GM12878 (cell line): ENCODE measurements at places on chromosomes 6 and 20.

DNA sequence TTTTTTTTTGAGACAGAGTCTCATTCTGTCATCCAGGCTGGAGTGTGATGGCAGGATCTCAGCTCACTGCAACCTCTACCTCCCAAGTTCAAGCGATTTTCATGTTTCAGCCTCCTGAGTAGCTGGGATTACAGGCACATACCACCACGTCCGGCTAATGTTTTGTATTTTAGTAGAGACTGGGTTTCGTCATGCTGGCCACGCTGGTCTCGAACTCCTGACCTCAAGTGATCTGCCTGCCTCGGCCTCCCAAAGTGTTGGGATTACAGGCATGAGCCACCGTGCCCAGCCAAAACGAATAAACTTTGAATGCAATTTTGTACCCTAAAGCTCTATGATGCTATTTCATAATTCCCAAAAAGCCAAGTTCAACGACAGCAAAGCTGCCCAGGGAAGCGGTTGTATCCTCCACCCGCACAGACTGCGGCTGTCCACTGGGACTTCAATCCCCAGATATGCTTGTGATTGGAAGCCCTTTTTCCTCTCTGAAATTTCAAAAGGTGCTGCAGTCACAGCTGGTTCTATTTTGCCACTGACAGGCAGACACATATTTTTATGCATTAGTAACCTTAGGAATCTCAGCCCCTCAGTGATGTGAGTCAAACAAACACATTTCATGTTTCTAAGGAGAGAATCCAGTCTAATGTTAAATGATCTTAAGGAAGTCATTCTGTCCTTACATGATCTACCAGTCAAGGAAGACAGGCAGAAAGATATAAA, 8.7 kb upstream of the RAMACL start:
- no peak for DNase-seq

DNA sequence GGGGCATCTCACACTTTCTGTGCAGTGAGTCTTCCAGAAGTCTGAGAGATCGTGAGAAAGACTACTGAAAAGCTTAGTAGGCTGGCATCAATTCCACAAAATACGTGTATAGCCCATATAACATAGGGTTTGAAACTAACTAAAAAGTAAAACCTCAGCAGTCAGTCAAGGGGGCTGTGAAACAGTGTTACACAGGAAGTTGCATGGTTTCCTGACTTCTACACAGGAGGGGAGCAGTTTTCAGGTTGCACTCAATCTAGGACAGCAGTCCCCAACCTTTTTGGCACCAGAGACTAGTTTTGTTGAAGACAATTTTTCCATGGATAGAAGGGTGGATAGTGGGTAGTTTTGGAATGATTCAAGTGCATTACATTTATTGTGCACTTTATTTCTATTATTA, 4.7 kb upstream of the LY86 start:
- DNase-seq = no peak

DNA sequence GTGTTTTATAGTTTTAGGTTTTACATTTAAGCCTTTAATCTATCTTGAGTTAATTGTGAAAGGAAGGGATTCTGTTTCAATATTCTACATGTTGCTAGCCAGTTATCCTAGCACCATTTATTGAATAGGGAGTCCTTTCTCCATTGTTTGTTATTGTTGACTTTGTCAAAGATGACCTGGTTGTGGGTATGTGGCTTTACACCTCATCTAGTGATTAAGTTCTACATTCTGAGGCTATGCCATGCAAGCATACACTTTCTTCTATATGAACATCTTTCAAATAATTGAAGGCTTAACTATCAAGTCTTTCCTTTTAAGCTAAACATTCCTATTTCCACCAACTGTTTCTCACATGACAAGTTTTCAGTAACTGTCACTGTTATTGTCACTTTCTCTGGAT, 46.1 kb downstream of the ME1 start:
- DNase-seq = no peak

DNA sequence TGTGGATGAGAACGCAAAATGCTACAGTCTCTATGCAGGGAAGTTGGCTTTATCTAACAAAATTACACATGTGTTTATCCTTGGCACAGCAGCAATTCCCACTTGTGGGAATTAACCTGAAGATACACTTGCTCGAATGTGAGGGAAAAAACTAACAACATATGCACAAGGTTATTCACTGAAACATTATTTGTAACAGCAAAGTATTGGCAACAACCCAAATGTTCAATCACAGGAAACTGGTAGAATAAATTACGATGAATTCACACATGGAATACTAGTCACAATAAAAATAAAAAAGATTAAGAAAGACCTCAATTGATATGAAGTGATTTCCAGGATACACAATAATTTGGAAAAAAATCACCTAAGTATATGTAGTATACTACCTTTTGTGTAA, 68.1 kb upstream of the OGFRL1 start:
- DNase-seq = no peak

GRCh38 chr6:4316867-4317400, 181.6 kb upstream of the ECI2 start:
- DNase-seq = no peak

GRCh38 chr20:1334370-1334731, 5.4 kb upstream of the SDCBP2 start:
- DNase-seq = no peak

- no peak for DNase-seq
Observed at GRCh38 chr20:33526769-33527168, 36.9 kb downstream of the CBFA2T2 start.

DNA sequence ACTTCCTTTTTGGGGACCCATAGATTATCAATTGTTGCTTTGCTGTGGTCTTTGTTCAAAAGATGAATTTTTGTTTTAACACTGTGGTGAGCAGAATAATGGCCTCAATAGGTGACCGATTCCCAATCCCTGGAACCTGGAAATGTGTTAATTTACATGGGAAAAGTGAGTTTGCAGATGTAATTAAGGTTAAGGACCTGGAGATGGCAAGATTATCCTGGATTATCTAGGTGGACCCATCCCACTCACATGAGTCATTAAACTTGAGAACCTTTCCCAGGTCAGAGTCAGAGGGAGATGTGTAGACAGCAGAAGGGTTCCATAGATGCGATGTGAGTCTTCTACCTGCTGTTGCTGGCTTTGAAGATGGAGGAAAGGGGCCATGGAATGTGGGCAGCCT, 36.2 kb upstream of the HBS1L start:
- no peak for DNase-seq

GRCh38 chr20:15240801-15241200, 903.4 kb upstream of the FLRT3 start:
- DNase-seq = no peak

GRCh38 chr20:8932192-8933165, 136.4 kb upstream of the PLCB4 start:
- no peak for DNase-seq

DNA sequence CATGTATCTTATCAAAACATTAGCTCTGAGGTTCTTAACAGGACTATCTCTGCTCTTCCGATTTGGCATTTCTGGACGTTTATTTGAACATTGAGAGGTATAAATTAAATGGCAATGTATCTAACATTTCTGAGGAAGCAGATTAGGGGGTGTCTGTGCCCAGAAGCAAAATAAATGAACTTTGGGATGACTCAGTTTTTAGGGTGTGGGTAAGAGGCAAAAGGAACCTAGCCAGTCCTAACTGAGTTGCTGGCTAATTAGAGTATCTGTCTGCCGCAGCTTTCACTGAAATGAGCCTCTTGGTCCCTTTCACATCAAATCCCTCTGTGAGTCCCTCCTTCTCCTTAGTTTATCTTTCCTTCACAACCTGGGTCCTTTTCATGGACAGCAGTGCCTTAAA, 1.1 kb downstream of the RNF144B start:
- DNase-seq = no peak

GRCh38 chr6:169323221-169323620, 69.6 kb upstream of the THBS2 start:
- DNase-seq = no peak

- DNase-seq = no peak
Observed at GRCh38 chr6:6998194-6998569, 109.6 kb upstream of the RREB1 start.

DNA sequence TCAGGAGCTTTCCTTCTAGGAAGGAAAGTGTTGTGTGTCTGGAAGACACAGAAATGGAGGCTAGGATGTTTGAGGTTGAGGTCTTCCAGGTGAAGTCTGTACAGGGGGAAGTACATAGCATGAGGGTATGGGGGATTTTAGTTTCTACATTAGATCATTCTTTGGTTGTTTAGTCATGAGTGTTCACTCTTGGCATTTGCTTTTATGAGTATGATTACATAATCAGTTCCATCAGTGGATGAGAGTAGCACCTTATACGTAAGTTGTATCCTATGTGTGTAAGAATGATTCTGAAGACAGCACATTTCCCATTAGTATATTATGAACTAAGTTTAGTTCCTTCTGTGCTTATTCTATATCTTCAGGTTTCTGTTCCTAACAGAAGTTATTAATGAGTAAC, 1.9 kb downstream of the CDYL start:
- no peak for DNase-seq

- no peak for DNase-seq
Observed at GRCh38 chr6:167839343-167839742, 12.6 kb downstream of the AFDN start.

- no peak for DNase-seq
Observed at GRCh38 chr6:81565071-81565470, 187.4 kb downstream of the TENT5A start.

DNA sequence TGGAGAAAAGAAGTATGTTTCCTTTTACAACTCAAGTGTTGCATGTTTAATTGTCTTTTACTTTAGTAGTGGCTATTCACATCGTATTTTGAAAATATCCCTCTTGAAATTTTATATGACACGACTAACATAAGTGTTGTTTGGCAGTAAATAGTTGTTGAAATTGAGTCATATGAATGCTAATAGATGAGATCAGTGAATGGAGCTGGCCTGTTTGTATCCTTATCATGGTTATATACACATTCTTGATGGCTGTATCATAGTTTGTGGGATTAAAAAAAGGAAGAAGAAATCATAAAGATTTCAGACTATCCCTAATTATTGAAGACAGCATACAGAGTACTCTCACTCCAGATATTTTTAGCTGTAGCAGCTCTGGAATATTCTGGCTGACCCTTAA, 8.2 kb upstream of the RAE1 start:
- no peak for DNase-seq

- no peak for DNase-seq
Observed at GRCh38 chr20:48725555-48725991, 102.2 kb downstream of the PREX1 start.

DNA sequence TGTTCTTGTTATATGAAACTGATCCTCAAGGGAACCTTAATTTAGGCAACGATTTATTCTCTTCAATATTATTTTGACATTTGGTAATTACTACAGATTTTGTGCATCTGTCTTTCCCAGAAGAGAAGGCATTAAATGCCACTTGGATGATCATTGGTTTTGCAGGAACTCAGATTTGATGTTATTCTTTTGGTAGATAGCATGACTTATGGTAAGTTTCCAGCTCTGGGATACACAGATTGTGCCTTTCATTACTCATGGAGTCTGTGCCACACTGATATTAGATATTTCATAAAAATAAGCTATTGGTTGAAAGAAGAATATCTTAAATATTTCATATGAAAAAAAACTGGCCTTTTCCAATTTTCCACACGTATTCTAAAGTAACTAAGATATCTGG, 120.1 kb downstream of the AIG1 start:
- DNase-seq = no peak

DNA sequence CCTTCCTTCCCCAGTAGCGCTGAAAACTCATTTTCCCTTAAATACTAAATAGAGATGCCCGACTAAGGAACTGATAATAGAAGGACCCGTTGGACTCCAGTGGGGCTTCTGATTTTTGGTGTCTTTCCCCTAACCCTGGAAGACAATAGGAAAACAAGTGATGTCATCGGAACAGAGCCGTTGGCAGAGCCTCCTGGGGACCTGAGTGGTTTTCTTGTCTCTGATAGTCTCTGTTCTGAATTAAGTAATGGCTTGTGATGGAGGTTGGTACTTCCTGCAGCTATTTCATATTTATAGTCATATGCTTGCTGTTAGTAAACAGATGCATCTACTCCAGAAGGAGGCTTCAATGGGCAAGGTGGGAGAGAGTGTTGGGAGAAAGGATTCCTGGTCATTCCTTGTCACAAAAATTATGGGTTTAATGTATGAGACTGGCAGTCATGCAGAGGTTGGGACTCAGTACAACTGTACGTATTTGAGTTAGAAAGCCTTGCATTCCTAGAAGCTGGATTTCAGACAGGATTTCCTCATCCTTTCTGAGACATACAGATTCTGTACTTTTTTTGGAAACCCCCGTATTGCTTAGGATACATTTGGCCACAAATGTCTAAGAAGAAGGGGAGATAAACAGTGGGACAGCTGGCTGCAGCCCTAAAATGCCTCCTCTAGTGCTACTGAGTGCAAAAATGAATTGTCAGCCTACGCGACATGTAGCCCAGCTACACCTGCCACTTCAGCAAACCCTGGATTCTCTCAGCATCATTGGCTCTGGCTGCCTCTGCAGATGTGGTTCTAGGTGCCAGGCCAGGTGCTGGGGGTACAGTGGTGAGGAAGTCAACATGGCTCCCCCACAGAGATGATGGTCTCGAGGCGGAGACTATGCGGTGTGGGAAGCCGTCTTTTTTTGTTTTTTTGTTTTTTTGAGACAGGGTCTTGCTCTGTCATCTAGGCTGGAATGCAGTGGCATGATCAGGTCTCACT, 38.1 kb downstream of the CDS2 start:
- DNase-seq = no peak

DNA sequence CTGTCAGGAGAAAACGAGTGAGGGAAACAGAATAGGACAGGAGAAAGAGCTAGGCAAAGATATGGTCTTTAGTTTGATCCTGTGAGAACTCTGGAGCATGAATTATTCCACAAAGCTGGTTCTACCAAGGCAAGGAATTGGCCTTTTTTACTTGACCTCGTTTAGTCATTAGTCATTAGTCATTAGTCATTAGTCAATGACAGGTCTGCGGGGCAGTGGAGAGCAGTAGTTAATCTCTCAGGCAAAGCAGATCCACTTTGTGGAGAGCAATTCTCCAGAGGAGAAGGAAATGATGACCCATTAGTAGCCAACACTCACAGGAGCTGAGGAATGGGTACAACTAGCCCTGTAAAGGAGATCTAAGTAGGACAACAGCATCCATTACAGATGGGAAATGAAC, 22.0 kb upstream of the ABCC10 start:
- DNase-seq = no peak

GRCh38 chr6:129643968-129644367, 66.0 kb downstream of the ARHGAP18 start:
- no peak for DNase-seq

DNA sequence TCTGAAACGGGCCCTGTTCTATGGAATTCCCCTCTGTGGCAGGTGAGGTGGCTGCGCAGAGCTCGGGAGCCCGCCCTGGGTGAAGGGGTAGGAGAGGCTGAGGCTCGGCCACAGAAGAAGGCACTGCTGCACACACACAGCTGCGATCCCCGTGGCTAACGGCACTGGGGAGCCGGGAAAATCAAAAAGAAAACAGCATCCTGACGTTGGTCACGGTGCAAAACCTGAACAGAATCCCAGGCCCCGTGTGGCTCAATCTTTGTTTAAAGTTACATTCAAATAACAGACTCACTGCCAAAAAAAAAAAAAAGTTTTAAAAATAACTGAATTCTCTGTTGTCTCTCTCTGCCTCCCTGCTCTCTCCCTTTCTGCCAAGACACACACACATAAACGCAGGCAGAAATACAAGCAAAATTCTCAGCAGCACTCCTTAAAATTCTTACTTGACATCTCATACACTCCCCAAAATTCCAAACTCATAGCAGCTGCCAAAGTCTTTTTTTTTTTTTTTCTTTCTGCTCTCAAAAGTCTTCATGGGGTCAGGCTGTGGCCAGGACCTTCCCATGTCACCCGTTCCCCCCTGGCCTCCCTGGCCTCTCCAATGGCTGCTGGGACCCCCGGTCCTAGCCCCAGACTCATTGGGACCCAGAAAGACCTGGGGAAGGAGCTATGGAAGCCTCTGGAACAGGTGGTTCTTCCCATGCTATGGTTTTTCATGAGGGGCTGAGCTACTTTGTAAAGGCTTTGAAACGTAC, 248.8 kb downstream of the TTLL2 start:
- no peak for DNase-seq
